ENCODE measurements at places on chromosomes 5 and 9.
A peak's percentile ranks its signal among the peaks of the same experiment; 100 is the strongest.

DNA sequence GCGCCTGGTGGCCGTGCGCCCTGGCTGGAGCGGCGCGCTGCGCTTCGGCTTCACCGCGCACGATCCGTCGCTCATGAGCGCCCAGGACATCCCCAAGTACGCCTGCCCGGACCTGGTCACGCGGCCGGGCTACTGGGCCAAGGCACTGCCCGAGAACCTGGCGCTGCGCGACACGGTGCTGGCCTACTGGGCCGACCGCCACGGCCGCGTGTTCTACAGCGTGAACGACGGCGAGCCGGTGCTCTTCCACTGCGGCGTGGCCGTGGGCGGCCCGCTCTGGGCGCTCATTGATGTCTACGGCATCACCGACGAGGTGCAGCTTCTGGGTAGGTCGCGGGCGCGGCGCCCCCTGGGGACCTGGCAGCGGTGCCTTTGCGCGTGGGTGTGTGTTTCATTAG, 28.9 kb downstream of the NEURL1B start:
- DNase-seq, result no peak

DNA sequence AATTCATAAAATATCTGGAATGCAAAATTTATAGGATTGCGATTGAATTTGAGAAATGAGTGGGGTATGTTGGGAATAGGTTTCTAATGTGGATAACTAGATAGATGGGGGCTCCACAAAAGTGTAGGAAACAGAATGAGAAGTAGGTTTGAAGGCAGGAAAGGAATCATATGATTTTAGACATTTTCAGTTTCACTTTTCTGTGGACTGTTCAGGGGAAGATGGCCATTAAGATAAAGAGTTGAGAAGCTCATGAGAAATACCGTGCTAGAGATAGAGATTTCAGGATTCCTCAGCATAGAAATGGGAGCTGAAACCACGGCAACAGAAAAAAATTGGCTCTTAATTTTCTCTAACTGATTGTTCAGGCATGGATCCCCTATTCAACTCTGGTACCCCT, 163.4 kb upstream of the CD180 start:
- DNase-seq, result no peak

GRCh38 chr5:68646144-68646543, 430.6 kb downstream of the PIK3R1 start:
- DNase-seq, result no peak

- no peak for DNase-seq
Measured at GRCh38 chr5:88380332-88380731, 111.7 kb upstream of the TMEM161B start.

- DNase-seq, result no peak
Measured at GRCh38 chr5:135425641-135426040, 21.5 kb downstream of the DCANP1 start.

GRCh38 chr5:137708796-137709559, 26.9 kb downstream of the KLHL3 start:
- no peak for DNase-seq

- no peak for DNase-seq
Measured at GRCh38 chr9:130328349-130328801, 62.8 kb downstream of the HMCN2 start.

DNA sequence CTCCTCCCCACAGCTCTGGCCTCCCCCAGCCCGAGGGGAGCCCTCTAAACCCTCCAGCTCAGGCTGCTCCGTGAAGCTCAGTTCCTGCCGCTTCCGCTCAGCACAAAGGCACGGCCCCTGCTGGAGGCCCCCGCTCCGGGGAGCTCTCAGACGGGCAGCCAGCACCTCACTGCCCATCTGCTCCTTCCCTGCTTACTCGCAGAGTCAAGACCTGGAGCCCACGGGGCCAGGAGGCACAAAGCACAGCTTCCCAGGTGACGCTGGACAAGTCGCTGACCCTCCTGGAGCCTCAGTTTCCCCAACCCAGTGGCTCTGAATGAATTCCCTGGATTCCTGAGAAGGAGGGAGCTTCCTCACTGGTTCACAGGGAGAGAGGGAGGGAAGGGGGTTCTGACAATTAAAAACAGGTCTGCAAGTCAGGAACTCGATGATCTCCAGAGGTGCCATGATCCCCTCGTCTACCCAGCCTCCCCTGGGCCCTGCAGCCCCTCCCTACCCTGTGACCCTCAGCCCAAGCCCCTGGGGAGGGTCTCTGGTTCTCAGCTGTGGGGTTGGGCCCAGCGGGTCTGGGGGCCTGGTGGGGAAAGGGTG, 36.2 kb downstream of the VAV2 start:
- DNase-seq, result peak; percentile 80

DNA sequence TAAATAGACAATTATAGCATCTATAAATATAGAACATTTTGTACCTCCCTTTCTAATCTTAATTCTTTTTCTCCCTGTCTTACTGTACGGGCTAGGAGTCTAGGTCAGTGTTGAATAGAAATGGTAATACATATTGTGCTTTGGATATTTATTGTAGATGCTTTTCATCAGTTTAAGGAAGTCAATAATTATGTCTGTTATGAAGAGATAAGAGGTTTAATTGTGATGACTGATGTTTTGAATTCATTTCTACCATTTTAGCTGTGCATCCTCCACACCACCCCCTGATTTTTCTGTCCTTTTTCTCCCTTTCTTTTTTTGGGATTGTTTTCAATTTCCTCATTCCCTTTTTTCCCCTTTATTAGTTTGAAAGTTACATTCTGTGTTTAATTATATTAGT, 95.8 kb downstream of the DOCK2 start:
- DNase-seq, result no peak

GRCh38 chr5:58933891-58934628, 351.2 kb downstream of the RAB3C start:
- DNase-seq, result no peak

GRCh38 chr5:15286650-15287049, 213.3 kb upstream of the FBXL7 start:
- DNase-seq, result no peak

- DNase-seq, result no peak
Measured at GRCh38 chr5:148084269-148084668, 20.5 kb downstream of the SPINK5 start.

DNA sequence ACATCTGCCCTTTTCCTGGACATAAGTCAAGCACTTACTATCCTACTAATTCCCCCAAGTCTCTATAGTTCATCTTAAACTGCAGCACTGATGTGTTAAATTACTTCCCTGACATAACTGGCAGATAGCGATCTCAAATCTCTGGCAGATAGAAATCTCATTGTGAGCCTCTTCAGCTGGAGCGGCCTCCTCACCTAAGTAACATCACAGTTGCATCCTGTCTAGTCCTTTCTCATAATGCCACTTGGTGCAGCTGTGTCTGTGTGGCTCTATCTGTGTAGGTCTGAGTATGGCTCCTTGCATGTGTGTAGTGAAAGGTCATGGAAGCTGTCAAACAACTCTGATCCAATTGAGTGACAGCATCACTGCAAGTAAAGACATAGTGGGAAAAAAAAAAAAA, 53.6 kb upstream of the FST start:
- no peak for DNase-seq

- no peak for DNase-seq
Measured at GRCh38 chr5:176987583-176987982, 19.0 kb downstream of the UIMC1 start.

GRCh38 chr9:129256959-129257713, 79.1 kb upstream of the IER5L start:
- no peak for DNase-seq

- DNase-seq, result no peak
Measured at GRCh38 chr5:143064218-143064641, 294.1 kb downstream of the ARHGAP26 start.

DNA sequence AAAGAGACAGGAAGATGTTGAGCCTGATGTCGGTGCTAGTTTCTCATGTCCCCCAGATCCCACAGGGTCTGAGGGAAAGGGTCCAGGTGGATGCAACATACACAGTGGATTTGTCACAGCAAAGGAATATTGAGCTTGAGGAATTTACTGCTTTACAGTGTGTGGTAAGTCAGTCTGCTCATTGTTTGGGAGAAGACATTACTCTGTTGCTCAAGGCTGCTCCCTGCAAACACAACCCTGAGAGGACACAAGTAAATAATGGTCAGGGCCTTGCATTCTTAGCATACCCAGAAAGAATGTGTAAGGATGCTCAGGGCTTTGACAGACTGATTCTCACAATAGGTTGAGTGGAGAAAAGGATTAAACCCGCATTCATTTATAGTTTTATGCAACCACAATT, 7.3 kb upstream of the MAN2A1 start:
- no peak for DNase-seq

GRCh38 chr5:112977440-112977861, 853 bp downstream of the DCP2 start:
- DNase-seq, result peak; percentile 60

DNA sequence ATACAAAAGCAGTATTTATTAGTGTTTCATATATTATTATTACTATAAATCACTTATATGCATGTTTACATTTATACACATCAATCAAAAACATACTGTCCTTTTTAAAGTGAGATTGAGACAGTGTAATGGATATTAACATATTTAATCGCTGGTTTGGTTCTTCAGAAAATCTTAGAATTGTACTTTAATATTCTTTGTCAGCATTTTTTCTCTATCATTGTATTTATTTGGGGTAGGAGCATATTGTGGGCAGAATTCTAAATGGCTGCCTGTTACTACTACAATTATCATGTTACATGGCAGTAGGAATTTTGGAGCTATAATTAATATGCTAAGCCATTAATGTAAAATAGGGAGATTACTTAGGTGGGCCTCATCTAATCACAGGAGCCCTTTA, 722.6 kb downstream of the TLR4 start:
- no peak for DNase-seq

GRCh38 chr5:81751836-81752643, 1.1 kb upstream of the SSBP2 start:
- no peak for DNase-seq

DNA sequence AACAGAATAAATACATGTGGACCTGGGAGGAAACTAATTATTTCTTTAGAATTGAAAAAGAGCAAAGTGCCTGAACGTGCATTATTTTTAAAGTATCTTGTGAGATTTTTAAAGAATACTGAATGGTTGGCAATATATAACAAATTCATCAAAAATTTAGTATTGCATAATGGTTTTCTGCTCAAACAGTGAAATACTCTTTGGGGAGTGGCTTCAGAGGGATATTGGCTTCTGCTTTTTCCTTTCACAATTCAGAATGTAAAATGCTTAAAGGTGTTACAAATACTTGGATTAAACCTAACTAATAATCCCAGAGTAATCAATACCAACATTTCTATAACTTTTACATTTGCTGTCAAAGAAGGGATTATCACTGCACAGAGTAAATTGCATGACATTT, 379.3 kb upstream of the CHD1 start:
- no peak for DNase-seq

GRCh38 chr5:117652036-117652957, 1077.7 kb upstream of the SEMA6A start:
- no peak for DNase-seq

DNA sequence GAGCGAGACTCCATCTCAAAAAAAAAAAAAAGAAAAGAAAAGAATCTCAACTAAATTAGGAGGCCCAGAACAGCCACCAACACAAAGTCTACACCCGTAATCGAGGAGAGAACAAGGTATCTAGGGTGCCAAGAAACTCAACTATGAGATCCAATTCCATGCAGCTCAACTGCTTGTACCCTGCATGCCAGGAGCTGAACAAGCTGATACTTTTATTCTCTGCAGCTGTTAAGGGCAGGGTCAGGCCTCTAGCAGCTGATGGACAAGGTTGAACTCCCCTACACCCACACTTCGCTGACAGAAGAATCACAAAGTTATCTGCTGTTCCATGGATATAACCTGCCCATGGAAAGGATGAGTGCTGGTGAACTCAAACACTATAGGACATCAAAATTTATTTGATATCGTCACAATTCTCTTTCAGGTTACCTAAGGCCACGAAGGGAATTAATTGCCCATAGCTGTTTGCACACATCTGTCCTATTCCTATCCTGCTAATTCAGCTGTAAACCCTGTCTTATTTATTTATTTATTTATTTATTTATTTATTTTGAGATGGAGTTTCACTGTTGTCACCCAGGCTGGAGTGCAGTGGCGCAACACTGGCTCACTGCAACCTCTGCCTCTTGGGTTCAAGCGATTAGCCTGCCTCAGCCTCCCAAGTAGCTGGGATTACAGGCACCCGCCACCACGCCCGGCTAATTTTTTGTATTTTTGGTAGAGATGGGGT, 20.7 kb downstream of the UBAP2 start:
- DNase-seq, result no peak

- no peak for DNase-seq
Measured at GRCh38 chr5:76099756-76100155, 16.6 kb downstream of the SV2C start.

- DNase-seq, result no peak
Measured at GRCh38 chr9:77843076-77843870, 188.3 kb downstream of the GNAQ start.

GRCh38 chr5:80411589-80412219, 3.8 kb downstream of the ZFYVE16 start:
- DNase-seq, result no peak

GRCh38 chr9:89795538-89796195, 190.9 kb downstream of the GADD45G start:
- DNase-seq, result no peak

DNA sequence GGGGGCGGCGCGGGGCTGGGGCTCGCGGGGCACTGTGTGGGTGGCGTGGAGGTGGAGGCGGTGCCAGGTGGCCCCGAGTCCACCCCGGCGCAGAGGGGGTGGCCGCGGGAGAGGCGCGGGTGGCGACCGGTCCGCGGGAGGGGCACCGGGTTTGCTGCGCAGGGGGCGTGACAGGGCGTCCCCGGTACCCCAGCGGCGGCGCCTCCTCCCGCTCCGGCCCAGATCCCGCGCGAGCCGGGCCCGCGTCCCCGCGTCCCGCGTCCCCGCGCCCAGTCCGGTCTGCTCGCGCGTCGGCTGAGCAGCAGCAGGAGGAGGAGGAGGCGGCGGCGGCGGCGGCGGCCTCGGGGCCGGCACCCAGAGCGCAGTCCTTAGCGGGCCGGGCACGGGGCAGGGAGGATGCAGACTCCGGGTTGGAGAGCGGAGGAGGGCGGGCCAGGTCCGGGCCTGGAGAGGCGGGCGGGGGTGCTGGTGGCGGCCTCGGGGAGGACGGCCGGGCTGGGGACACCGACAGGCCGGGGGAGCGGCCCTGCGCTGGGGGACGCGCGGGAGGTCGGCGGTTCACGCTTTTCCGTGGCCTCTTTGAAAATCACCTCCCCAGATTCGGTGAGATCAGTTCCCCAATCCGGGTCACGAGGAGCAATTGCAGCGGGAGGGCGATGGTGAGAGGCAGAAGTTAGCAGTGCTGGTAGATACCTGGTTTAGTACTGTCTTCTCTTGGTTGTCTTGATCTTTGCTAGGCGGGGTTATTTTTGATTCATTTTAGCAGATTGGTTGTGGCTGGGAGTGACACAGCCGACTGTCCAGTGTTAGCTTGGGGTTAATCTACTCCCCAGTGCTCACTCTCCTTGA, 1.7 kb downstream of the TRIO start:
- DNase-seq, result peak; percentile 94

DNA sequence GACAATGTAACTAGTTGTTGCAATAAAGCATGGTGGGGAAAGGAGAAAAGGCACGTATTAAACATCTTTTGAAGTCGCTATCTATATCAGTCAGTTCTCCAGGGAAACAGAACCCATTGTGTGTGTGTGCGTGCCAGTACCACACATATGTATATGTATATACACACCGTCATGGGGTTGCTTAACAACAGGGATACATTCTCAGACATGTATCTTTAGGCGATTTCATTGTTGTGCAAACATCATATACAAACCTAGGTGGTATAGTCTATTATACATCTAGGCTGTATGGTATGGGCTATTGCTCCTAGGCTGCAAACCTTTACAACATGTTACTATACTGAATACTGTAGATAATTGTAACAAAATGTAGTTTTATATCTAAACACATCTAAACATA, 2.3 kb downstream of the CDKN2B-AS1 start:
- no peak for DNase-seq

- DNase-seq, result no peak
Measured at GRCh38 chr9:119500072-119500771, 131.0 kb upstream of the BRINP1 start.
